ENCODE measurements at places on chromosomes 2 and 18. TPM values are rescaled to one million over a fixed set of nuclear protein-coding genes. Genes with fewer than 3 reads are reported as not detected.

Gene MDH1B
- 0.23 TPM for total RNA-seq

Gene FOXD4L1
- 0.23 TPM for total RNA-seq

Gene RPE
- total RNA-seq = 60.7 TPM

Gene SOWAHC
- total RNA-seq = not detected

Gene KDM3A
- 49.6 TPM for total RNA-seq

Gene MTLN
- 51.9 TPM for total RNA-seq

Gene ZNF804A
- not detected for total RNA-seq

Gene MRPL53
- 111 TPM for total RNA-seq

Gene CIB4
- total RNA-seq = not detected

Gene CRYBA2
- not detected for total RNA-seq

Gene CPO
- total RNA-seq = not detected

Gene MTCL1
- total RNA-seq = 0.41 TPM

Gene CYB5A
- total RNA-seq = 27.1 TPM

Gene MROH2A
- not detected for total RNA-seq

Gene VIL1
- not detected for total RNA-seq

Gene TUBA3E
- total RNA-seq = not detected

Gene MLPH
- not detected for total RNA-seq

Gene EVX2
- total RNA-seq = not detected

Gene RAB17
- total RNA-seq = not detected

Gene SLC9A2
- total RNA-seq = not detected

Gene TNP1
- not detected for total RNA-seq

Gene ALK
- not detected for total RNA-seq

Gene DIPK1C
- total RNA-seq = not detected

Gene TMEM169
- total RNA-seq = 1.1 TPM

Gene PRKAG3
- total RNA-seq = not detected

Gene PLGLB1
- total RNA-seq = 4.4 TPM

Gene CFC1
- total RNA-seq = not detected

Gene KIAA2012
- total RNA-seq = not detected

Gene ELOA2
- not detected for total RNA-seq

Gene AMER3
- not detected for total RNA-seq

Gene CDH7
- not detected for total RNA-seq

Gene HJURP
- total RNA-seq = 111 TPM

Gene MRPL44
- total RNA-seq = 30.4 TPM

Gene IL36RN
- not detected for total RNA-seq

Gene POTEC
- total RNA-seq = not detected

Gene BCL2
- 118 TPM for total RNA-seq

Gene MYCN
- total RNA-seq = not detected

Gene EXOC6B
- 22.8 TPM for total RNA-seq

Gene PRSS56
- total RNA-seq = not detected

All from activated CD8-positive, alpha-beta memory T cell treated with anti-CD3 and anti-CD28 coated beads, Interleukin-2, amount 10 ng/mL, durations not matched to agents 7 days and 5 days (primary cell).